ENCODE measurements at places on chromosomes 6 and 20.
A peak's percentile ranks its signal among the peaks of the same experiment; 100 is the strongest.

DNA sequence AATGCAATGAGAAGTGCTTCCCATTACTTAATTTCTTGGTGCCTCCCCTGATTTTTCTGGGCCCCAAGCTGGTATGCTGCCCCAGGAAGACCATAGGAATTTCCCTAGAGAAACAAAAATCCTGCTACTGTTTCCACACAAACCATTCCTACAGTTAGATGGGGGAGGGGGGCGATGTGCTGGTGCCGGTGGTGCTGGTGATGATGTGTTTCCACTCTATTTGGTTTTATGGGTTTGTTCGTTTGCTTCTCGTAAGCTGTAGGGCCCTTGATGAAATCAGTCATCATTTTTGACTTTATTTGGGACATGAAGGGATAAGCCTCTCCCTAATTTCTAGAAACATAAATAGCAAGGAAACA is 105.1 kb downstream of the MKKS start:
- DNase-seq = no peak

DNA sequence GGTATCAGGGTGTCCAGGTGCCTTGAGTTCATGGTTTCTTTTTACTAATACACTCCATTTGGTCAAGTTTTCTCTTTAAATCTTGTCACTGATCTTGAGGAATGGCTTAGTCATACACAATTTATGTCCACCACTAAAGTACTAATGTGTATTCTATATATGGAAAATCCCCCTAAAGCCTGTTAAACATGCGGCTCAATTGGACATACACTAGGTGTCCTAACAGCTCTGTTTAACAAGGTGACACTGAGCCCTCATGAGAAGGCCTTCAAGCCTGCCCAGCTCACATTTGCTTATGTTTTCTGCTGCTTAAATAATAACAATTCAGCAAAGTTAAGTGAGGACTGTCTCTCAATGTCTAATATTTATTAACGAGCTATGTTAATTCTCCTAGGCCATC is 31.5 kb downstream of the PDE7B start:
- DNase-seq = no peak

GRCh38 chr6:112370946-112371345 is 23.8 kb downstream of the RFPL4B start:
- no peak for DNase-seq

DNA sequence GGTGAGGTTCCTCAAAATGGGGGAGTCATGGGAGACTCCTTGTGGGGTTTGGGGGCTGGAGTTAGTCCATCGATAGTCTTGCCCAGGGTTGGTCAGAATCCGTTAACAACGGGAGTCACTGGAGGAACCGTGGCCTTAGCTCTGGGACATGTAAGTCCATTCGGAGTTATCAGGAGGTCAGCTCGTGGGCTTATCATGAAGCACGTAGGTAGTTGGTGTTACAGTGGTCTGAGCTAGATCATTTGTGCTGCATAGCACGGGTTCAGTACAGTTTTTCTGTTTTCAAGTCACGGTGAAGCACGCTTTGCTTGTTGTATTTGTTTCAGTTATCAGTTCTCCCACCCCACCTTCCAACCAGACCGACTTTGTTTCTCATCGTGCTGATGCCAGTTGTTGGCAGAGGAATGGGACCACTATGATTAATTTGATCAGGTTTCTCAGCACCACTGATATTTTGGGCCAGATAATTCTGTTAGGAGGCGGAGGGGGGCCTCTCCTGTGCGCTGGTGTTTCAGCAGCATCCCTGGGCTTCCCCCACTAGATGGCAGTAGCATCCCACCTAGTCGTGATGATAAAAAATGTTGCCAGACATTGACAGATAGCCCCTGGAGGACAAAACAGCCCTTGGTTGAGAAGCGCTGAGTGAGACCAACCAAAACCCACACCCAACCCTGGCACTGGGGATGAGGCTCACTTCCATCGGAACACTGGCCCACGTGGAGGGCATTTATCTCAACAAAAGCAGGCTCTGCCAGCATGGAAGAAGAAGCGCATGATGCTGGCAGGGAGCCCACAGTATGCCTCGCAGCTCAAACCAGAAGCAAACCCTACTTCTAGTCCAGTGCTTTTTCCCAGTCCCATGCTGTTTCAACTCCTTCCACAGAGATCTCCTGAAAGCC is 2.2 kb upstream of the APMAP start:
- peak; percentile 96 for DNase-seq

DNA sequence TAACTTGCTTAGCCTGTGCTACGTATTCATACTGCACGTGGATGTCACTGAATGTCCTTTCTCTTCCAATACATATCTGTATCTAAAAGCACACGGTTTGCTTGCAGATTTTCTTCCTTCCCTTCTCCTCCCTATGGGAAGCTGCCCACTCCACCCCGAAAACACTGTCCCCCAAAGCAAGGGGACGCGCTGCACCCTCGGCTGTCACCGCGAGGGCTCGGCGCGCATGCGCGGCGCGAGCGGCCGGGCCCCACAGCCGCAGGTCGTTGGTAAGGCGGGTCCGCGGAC is 659 bp downstream of the TMX4 start:
- no peak for DNase-seq

- DNase-seq = no peak
These were observed 17.1 kb upstream of the CST9L start for GRCh38 chr20:23585449-23585807.

- DNase-seq = peak; percentile 55
These were observed 102.4 kb upstream of the SUPT3H start for GRCh38 chr6:45479834-45480751.

DNA sequence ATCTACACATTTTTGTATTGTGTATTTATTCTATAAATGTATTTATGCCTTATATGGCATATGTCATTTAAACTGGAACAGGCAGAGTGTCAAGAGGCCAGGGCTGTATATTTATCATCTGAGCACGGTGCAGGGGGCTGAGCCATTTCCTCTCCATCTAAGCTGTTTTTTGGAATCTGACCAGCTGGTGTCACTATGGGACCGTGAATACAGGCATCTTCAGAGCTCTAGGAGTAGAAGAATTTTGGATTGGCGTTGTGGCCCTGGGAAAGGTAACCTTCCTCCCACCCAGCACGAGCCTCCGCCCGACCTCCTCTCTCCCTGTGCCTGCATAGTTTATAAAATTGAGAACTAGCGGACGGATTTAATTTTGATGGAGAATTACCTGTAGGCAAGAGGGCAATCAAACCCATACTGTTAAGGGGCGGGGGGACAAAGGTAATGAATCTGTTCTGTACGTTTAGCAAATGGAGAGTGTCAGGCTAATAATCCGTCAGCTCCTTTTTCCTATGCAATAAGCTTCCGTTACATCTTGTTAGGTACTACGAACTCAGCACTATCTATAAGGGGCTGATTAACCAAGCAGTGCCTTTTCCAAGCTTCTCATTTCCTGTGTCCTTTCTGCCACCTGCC is 29.0 kb upstream of the EEF1E1 start:
- peak; percentile 93 for DNase-seq

- DNase-seq = no peak
These were observed 134.4 kb upstream of the STMND1 start for GRCh38 chr6:16967470-16967817.

GRCh38 chr6:34516391-34517324 is 39.5 kb downstream of the SPDEF start:
- DNase-seq = no peak

- no peak for DNase-seq
These were observed 227.9 kb downstream of the LAMA2 start for GRCh38 chr6:129110690-129111343.

DNA sequence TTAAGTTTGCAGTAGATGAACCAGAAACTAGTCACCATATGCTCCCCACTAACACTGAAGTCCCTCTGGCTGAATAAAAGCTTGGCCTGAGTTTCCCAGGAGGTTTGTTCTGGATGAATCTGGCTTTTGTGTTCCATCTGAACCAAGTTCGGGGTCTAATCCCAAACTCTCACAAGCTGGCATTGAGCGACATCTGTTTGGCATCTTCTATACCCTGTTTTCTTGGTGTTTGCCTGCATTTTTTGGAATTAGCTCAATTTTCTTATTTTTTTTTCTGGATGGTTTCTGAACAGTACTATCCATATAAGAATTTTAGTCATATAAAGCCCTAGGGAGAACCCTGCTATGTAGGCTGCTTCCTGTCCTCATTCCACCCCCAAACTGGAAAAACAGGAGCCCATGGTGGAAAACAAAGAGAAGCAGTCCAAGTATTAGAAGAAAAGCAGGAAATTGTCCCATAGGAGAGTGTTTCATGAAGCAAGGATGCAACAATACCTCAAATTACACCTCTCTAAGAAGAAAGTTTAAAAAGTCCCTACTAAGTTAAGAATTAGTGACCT is 737.1 kb downstream of the DHX35 start:
- no peak for DNase-seq

- no peak for DNase-seq
These were observed 13.4 kb downstream of the CRISP1 start for GRCh38 chr6:49852975-49853374.

DNA sequence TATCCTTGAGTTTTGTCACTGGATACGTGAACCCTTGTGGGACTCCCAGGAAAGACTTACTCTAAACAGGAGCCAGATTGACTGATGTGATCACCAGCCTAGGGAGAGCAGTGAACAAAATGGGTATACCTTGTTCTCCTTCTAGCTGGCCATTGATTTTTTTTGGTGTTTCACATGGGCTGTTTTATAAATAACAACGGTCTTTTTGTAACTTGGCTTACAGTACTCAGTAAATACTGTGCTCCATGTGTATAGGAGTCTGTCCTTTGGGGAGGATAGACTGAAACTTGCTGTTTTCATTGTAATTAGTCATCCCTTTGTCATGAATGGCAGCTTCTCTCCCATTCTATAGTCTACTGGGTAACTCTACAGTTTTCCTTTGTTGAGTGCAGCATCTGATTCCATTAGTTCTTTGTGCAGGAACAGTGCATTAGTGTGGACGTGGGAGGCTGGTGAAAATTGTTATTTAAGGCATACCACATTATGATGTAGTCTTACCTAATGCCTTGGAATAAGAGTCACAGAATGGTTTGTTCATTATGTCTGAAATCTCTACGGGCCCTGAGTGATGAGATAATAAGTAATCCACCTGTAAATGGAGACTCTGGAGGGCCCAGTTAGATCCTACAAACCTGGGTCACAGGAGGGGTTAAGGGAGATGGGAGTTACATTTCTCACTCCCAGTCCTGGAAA is 89.5 kb downstream of the TIAM2 start:
- DNase-seq = no peak

GRCh38 chr6:43951063-43951755 is 176.0 kb downstream of the MRPL14 start:
- DNase-seq = peak; percentile 75

DNA sequence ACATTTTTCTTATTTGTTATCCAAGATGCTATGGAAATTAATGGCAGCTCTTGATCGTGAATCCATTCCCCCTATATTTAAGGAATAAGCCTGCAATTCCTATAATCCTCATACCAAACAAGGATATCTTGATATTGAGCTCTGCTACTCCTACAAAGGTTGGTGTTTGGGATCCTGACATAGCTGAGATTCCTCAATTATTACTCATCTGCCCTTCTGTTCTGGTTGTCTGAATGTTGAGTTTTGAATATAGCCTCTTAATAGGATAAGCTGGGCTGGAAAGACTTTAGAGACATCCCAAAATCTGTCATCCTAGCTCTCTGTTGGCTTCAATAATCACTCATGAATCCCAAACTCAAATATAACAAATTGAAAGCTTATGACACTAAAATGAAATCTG is 49.9 kb downstream of the CLIC5 start:
- DNase-seq = no peak

- no peak for DNase-seq
These were observed 179.7 kb upstream of the SCGN start for GRCh38 chr6:25472306-25472705.

DNA sequence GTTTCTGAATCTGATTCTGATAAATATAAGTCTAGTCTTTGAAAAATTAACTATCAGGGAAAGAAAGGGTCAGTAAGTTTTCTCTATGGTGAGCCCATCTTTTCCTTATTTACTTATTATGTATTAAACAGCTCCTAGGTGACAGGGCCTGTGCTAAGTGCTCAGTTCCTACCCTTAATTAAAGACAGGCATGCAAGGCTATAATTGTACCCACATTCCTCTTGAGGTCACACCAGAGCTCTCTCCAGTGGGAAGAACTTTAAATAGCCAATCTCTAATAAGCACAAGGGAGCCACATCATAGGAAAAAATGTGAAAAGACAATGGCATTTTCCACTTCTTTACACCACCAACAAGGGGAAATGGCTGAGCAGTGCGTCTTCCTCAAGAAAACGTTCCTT is 421.8 kb upstream of the SLC35B3 start:
- no peak for DNase-seq

DNA sequence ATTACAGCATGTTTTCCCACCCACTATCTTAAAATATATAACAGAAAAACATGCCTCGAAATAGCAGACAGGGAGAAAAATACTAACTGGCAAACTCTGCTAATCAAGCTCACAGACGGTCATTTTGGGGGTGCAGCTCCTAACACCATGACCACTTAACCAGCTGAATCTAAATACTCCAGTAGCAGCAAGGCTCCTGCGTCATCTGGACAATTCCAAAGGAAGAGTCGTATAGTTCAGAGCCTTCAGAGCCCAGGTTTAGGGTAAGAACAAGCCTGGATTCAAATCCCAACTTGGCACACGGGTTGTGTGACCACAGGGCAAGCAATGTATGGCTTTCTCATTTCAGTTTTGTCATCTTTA is 81.3 kb upstream of the COL21A1 start:
- DNase-seq = no peak

DNA sequence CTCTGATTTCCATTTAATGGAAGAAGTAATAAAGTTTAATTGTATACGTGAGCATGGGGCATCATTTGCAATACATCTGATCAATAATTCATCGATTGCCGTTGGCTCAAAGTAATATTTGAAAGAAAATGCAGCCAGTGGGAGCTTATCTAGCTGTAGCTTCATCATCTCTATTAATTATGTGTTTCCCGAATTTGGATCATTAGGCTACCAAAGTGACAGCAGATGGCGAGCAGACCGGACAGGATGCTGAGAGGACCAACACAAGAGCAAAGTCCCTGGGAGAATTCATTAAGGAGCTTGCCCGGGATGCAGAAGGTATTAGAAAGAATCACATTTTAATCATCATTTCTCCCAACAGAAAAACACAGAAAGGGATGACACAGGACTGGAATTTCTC is 327.1 kb downstream of the ARHGAP18 start:
- peak; percentile 61 for DNase-seq

- peak; percentile 86 for DNase-seq
These were observed 25.8 kb downstream of the SNRNP48 start for GRCh38 chr6:7615611-7616383.

- peak; percentile 33 for DNase-seq
These were observed 95.1 kb upstream of the SASH1 start for GRCh38 chr6:148247386-148248063.

GRCh38 chr6:169158174-169158573 is 95.5 kb downstream of the THBS2 start:
- peak; percentile 87 for DNase-seq

DNA sequence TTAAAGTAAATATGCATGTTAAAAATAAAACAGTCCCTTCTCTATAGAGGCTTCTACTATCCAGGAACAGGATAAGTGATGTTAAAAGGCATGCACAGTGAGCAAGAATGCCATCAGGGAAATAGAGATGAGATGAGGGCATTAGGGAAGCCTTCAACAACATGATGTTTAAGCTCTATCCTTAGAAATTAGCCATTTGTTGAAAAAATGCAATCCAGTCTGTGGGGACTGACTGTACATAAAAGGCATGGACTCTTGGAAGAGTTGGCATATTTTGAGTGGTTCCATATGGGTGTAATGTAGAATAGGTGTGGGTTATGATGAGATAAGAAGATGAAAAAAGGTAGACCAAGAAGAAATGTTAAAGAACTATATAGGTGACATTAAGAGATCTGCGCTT is 5.8 kb downstream of the KIAA0319 start:
- no peak for DNase-seq

Data from eye (tissue), 1 donor.